ENCODE measurements at places on chromosomes 5 and 9.

DNA sequence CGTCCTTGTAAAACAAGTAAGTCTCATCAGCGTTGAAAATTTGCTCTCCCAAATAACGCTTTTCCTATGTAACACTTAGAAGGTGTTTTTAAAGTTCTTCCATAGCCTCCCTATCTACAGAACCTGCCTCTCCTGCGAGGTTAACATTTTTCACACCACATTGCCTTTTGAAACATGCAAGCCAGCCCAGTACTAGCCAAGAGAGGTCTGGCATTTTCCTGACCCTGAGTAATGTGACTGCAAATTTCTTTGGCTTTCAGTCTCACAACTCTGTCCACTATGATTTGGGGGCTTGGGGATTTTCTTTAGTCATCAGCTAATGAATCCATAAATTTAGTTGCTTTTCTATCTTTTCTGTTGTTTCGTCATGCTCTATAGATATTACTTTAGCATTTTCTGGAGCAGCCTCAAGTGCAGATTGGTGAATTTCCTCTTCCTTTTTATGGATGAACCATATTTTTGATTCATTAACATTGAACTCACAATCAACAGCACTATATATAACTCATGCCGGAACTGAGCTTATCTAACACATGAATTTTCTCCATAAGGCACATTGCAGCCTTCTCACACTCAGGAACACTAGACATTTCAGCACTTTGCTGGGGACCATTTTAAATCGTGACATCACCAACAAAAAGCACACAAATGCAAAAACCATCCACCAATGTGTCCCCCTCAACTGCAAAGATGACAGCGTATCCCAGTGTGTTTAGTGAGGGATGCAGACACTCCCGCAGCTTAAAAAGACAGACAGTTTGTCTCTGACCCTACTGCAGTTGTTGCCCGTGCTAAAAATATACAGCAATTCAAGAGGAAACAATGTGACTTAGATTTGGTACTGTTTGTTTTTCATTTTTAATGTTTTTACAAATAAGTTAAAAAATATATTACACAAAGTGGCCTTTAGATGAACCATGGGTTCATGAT, 77.2 kb upstream of the SPATA31C2 start:
- DNase-seq, result no peak

GRCh38 chr5:164224772-164225171, 719.4 kb downstream of the MAT2B start:
- DNase-seq, result no peak

DNA sequence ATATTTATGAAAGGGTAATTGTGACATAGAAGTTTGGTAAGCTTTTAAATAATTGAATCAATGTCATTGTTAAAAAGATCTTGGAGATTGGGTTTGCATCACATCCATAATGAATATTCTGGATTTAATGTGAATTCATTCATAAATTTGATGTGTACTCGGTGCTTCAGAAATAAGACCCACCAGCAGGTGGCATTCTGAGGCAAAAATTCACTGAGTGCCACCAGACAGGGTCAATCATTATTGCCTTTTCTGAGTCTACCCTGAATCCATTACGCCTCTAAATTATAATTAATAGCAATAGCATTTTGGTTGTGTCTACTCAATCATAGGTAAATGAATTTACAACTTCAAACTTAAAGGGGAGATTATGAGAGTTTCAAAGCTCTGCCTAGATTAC, 1.0 kb downstream of the TRPC7 start:
- DNase-seq, result no peak

DNA sequence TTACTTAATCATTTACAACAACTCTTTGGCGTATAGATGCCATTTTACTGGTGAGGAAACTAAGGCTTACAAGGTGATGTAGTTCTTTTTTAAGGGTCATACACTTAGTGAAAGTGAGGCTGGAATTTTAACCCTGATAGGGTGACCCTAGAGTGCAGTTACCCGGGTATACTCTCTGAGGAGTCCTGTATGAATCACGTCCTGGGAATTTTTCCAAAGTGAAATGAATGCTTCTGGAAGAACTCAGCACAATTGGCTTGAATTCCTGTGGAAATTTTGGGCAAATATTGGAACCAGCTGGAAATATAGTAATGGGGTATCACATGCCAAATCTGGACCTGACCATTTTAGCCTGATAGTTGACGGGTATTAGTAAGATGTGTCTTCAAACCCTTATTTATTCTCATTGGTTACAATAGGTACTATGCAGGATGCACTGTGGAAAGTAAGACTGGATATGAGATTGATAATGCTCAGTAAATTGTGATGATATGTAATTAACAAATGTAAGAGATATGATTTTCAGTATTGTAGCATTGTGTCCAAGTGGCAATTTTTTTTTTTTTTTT, 14.8 kb downstream of the SUB1 start:
- DNase-seq, result no peak

DNA sequence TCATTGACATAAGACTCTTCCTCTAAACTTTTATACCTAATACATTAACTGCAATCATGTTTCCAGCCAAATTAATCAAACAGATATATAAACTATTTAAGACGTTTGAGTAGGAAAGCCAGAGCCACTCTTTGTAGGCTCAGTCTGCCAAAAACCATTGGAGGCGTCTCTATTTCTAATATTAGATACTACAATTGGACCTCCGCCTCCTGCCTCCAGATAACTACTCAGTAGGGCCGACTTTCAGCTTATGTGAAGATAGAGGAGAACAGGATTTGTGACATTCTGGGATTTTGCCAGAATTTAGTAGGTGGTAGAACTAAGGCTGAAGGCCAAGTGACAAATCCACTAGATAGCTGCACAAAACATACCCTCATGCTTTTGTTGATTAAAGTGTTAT, 463.0 kb downstream of the CETN3 start:
- DNase-seq, result no peak

- DNase-seq, result no peak
These were observed 82.6 kb downstream of the KIAA1958 start for GRCh38 chr9:112569186-112569585.

GRCh38 chr5:103259705-103260355, 1.3 kb downstream of the MACIR start:
- DNase-seq, result no peak

GRCh38 chr5:157575381-157576020, at the start of gene ADAM19:
Gene ADAM19, minus strand, starts transcription at chr5:157575775. Its CDS starts 79 bp downstream, at chr5:157575696.
- DNase-seq, result peak; percentile 48

DNA sequence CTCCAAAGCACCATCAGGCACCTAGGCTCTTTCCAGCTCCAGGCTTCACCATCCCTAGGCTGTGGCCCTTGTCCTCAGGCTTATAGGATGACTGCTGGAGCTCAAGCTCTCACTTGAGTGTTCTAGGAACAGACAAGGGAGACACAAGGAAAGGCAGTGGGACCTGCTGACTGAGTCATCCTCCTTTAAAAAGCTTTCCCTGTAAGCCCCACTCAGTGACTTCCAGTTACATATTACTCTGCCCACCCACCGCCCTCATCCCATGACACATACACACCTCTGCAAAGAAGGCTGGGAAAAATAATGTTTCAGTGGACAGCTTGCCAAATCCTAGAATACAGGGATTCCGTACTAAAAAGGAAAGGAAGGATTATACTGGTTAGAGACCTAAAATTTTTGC, 154.2 kb upstream of the ZNF366 start:
- no peak for DNase-seq

GRCh38 chr5:61397238-61397637, 65.2 kb downstream of the ZSWIM6 start:
- DNase-seq, result no peak

- DNase-seq, result no peak
These were observed 108.7 kb downstream of the RXRA start for GRCh38 chr9:134434894-134435506.

DNA sequence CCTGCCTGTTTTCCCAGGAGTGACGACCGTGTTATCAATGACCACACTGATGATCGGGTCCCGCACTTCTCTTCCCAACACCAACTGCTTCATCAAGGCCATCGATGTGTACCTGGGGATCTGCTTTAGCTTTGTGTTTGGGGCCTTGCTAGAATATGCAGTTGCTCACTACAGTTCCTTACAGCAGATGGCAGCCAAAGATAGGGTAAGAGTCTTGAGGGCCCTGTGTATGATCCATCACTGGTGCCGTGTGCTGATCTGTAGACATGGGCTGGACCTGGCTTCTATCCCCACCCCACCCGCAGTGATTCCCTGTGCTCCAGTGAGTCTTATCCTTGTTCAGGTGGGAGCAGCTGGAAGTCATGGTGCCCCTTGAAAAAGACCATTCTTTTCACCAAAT, 26.0 kb downstream of the GABRP start:
- DNase-seq, result no peak

- DNase-seq, result no peak
These were observed 102.3 kb upstream of the LMX1B start for GRCh38 chr9:126511411-126511810.

DNA sequence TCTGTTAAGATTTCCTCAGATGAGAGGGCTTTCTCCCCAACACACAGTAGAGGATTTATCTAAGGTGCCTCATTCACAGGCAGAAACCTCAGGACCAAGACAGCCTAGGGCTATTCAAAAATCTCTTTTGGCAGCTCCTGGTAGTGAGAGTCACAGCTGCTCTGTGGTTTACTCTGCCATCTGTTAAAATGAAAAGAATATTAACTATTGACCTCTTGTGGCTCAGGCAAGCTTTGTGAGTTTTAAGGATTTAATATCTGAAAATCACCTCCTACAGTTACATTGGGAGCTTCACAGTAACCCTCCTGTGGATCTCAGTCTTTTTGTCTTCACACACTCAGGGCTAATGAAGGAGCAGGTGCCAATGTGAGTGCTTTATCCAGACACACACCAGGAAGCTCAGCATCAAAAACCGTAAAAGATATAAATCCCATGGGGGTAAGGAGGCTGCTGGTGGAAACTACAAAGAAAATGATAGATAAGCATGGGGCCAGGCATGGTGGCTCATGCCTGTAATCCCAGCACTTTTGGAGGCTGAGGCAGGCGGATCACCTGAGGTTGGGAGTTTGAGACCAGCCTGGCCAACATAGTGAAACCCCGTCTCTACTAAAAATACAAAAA, 29.7 kb downstream of the PPP1R2B start:
- DNase-seq, result no peak

DNA sequence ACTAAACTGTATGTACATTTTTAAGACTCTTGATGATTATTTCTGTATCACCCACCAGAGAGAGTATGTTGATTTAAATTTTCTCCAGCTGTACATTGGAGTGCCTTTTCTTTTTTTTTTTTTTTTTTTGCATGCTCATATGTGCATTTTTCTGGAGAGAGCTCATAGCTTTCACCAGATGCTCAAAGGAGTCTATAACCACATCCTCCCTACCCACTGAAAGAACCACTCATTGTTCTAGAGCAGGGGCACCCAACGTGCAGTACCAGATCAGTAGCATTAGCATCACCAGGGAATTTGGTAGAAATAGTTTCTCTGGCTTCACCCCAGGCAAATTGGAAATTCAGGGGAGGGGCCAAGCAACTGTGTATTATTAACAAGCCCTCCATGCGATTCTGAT, 53.9 kb upstream of the TMEM171 start:
- no peak for DNase-seq

DNA sequence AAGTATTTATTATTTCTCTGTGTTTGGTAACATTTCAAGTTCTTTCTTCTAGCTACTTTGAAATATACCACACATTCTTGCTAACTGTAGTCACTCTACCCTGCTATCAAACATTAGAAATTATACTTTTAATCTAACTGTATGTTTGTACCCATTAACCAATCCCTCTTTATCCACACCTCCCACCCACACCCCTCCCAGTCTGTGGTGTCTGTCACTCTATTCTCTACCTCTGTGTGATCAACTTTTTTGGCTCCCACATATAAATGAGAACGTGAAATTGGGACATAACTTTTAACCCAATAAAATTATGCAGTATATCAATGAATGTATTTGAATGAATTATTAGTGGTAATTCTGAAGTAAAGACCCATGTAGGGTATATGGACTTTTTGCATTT, 79.7 kb downstream of the PBX3 start:
- no peak for DNase-seq

DNA sequence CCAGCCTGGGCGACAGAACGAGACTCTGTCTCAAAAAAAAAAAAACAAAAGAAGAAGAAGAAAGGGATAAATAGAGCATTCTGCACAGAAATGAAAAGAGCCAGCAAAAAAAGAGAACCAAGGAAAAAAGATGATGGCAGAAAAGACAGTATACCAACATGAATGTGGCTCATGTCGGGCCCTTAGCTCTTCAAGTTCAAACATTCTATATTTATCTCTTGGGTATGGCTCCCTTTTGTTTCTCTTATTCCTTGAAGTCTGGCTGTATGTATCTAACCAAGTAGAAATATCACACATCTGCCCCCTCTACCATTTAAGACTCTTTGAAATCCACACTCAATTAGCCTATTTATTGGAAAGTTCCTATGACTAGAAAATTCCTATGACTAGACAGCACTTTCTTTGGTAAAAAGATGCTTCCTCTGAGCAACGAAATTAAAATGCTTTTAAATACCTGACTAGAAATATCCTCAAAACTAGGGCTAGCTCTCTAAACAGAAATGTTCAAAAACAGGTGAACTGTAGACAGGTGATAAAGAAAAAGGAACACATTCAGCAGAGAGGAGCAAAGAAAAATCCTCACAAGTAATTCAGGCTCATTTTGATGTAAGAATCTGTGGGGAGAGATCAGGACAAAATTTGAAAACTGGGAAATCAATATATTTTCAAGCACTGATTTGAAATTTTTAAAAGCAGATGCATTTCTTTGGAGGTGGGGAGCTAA, 2.6 kb downstream of the SELENOP start:
- no peak for DNase-seq

DNA sequence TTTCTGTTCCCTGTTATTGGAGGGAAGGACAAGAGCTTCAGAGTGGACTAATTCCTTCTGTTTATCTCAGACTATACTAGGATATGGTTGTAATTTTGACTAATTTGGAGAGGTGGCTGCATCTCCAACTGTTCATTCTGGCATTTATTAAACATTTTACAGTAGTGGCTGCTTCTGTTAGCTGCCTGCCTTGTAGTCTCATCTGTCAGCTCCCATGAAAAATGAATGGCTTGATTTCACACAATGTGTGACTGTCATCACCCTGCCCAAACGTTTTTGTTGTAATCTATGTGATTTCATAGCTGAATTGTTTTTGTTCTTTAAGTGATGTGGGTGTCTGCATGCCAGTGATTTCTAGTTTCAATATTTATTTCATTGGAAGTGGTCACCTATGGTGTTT, 459.4 kb upstream of the PTPRD start:
- no peak for DNase-seq

DNA sequence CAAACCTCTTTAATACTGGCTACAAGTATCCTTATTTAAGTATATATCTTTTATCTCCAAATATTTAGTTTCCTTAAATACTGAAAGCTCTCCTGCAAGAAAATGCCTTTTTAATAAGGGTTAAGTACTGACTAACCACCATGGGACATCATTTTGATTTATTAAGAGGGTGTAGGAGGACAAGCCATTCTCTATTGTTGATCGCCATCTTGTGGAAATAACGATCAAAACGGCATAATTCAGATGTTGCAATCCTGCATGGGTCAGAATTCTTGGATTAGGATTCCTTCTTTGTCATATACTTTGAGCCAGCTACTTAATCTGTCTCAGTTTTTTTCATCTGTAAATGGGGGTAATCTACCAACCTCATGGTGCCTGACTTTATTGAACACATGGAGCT, 28.7 kb upstream of the C5orf46 start:
- DNase-seq, result no peak

- no peak for DNase-seq
These were observed 20.0 kb upstream of the SPATA31E1 start for GRCh38 chr9:87862536-87863268.

GRCh38 chr5:55134053-55134722, 25.8 kb upstream of the GPX8 start:
- DNase-seq, result no peak

GRCh38 chr9:36928670-36929349, 105.3 kb downstream of the PAX5 start:
- no peak for DNase-seq

GRCh38 chr5:168216989-168217388, 74.5 kb upstream of the WWC1 start:
- DNase-seq, result no peak

All from CD4-positive, alpha-beta T cell treated with Interleukin-1 beta for 1 hour (primary cell).